ENCODE measurements at places on chromosomes 2 and 18.

DNA sequence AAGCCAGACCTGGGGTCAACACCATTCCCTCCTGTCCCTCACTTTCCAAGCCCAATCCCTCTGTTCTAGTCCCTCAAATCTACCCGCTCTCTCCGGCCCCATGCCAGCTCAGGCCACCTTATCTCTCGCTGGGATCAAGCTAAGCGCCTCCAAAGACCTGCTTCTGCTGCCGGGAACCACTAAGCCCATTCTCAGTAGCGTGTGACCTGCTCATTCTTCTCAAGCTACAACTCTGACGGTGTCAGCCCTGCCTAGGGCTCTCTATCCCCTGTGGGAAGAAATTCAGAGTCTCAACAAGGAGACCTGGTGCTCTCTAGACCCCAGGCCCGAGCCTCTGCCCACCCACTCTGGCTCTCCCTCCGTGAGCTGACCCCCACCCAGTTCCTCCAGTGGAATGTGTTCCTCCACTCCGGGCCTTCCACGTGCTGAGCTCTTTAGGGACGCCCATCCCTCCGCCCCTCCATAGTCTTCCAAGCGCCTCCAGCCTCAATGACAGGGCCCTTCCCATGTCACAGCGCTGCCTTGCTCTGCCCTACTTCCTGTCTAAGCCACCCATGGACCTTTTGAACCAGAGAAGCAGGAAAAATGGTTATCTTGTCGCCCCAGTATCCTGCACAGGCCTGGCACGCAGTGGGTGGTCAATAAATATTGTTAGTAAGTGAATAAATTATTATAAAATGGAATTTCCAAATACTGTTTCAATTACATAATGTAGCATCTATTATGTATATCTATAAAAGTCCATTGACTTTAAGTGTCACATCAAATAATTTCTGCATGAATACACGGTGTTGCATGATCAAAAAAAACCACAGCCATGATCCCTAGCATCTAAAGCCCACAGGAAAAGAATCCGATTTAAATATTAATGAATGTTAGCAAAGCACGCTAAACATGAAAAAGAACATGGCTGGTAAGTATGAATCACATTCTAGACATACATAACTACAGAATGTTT is 127.6 kb downstream of the ZNF516 start:
- no peak for DNase-seq

DNA sequence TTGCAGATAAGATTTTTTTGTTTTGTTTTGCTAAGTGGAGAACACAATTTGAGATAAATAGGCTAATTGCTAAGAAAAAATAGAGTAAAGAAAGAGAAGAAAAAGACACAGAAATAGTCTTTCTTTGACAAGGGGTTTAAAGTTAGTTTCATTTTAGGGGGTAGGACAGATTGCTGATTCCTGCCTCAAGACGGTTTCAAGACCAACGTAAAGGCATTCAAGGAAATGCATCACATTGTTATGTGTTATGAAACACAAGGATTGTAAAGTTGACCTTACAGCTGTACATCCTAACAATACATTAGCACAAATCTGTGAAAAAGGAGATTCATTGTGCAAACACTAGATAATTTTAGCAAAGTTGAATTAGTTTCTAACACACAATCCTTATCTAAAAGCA is 22.7 kb upstream of the ETAA1 start:
- DNase-seq: no peak

DNA sequence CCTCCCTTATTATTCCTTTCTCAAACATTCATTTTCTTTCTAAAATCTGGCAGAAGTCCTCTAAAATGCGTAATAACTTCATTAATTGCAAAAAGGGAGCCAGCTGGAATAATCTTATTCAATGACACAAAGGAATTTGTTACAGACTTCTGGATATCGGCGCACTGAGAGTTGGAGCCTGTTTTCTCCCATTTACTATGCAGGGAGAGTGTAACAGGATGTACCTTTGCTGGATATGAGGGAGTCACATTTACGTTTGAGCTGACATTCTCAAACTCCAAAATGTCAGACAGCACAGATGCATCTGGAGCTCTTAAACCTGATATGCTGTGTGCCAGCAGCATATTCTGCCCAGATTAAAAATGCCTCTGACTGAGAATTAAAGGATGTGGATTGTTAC is 275.3 kb downstream of the TMX3 start:
- no peak for DNase-seq

DNA sequence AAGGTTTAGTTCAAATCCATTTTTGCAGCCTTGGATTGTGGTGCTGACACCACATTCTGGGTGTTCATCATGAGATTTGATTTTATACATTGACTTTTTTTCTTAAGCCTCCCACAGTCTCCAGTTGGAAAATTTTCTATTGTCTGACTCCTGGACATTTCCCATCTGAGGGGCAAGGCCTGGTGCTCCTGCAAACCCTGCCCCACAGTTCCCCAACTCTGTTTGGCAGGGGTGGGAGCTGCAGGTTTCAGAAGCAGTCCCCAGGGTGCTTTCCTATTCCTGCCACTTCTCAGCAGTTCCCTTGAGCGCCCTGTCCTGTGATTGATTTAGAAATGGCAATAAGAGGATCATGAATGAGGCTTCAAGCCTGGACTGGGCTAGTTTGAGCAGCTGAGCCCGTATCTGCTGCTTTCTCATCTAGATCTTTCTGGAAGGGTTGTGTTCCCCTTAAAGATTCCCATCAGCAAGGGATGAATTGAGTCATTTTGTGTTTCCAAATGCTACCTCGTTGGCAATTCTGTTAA is 77.0 kb downstream of the CIB4 start:
- DNase-seq: no peak

DNA sequence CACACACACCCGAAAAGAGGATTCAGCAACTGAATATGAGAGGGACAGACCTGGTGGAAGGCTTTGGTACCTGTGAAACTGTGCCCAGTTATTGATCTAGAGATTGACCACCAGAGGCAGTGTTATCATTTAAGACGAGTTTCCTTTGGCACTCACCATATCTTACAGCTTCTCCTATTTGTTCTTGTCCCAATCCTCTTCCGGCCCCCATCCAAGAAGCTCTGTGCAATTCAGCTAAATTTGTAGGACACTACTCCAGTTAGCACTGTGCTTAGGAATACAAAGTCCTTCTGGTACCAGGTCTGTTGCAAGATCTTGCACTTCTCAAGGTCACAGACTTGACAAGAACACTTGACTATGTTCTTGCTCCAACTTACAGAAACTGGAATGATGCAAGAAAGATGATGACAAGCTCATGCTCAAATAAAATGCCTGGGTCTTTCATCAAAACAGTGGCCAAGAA is 177.7 kb downstream of the TMEM247 start:
- no peak for DNase-seq

GRCh38 chr2:111924617-111925107 is 26.3 kb downstream of the MERTK start:
- DNase-seq: no peak

GRCh38 chr18:27057519-27058234 is 127.4 kb downstream of the CHST9 start:
- no peak for DNase-seq

- DNase-seq: no peak
Observed at GRCh38 chr2:157363612-157364101, 38.0 kb upstream of the ERMN start.

DNA sequence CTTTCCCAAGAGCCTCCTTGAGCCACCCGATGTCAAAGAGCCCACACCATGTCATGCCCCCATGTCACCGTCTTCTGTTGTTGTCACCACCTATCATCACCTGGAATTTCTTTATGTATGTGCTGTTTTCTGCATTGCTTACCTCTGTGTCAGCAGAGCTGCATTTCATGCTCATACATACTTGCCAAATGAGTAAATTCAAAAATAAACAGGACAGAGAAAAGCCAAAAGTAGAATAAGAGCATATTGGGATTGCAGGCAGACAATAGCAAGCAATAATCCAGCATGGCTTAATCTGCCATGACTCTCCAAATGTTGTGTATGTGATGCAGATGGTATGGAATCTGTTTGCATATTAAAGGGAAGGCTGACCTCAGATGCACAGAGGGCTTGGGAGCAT is 15.3 kb upstream of the RGPD4 start:
- no peak for DNase-seq

- DNase-seq: no peak
Observed at GRCh38 chr2:28801726-28802125, 8.9 kb upstream of the SPDYA start.

GRCh38 chr2:12750166-12750905 is 33.6 kb downstream of the TRIB2 start:
- DNase-seq: no peak

GRCh38 chr2:12734914-12735654 is 18.3 kb downstream of the TRIB2 start:
- DNase-seq: no peak

DNA sequence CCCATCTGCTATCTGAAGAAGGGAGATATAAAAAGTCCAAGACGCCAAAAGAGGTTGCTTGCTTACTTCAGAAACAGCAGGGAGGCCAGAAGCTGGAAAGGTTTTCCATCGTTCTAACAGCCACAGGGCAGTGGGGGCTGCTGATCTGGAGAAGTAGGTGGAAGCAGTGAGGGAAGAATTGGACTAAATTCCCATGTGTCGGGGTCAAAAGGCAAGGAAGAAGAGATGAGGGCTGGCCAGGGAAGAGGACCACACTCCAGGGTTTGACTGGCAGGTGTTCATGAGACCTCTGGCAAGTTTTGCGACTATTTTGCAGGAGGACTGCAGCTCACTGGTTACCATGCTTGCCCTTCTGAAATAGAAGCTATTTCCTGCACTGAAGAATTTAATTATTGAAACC is 91.0 kb downstream of the SCG2 start:
- DNase-seq: no peak

GRCh38 chr2:186841940-186842339 is 7.0 kb downstream of the ZSWIM2 start:
- DNase-seq: no peak

- DNase-seq: no peak
Observed at GRCh38 chr2:24354957-24355356, 5.4 kb downstream of the ITSN2 start.

GRCh38 chr2:149271575-149271974 is 58.8 kb upstream of the LYPD6 start:
- DNase-seq: no peak

GRCh38 chr2:52429171-52429570 is 1338.4 kb upstream of the CHAC2 start:
- no peak for DNase-seq

DNA sequence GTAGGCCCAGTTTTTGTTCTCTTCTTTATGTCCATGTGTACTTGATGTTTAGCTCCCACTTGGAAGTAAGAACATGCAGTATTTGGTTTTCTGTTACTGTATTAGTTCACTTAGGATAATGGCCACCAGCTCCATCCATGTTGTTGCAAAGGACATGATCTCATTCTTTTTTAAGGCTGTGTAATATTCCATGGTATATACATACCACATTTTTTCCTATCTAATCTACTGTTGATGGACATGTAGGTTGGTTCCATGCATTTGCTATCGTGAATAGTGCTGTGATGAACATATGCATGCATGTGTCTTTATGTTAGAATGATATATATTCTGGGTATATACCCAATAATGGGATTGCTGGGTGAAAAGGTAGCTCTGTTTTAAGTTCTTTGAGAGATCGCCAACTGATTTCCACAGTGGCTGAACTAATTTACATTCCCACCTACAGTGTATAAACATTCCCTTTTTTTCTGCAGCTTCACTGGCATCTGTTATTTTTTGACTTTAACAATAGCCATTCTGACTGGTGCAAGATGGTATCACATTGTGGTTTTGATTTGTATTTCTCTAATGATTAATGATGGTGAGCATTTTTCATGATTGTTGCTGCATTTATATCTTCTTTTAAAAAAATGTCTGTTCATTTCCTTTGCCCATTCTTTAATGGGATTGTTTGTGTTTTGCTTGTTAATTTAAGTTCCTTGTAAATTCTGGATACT is 22.9 kb downstream of the LTBP1 start:
- DNase-seq: no peak

- no peak for DNase-seq
Observed at GRCh38 chr18:33577685-33578517, at the start of gene ASXL3. Gene ASXL3 (plus strand): TSS chr18:33578219. CDS start chr18:33578632, 413 bp downstream.

DNA sequence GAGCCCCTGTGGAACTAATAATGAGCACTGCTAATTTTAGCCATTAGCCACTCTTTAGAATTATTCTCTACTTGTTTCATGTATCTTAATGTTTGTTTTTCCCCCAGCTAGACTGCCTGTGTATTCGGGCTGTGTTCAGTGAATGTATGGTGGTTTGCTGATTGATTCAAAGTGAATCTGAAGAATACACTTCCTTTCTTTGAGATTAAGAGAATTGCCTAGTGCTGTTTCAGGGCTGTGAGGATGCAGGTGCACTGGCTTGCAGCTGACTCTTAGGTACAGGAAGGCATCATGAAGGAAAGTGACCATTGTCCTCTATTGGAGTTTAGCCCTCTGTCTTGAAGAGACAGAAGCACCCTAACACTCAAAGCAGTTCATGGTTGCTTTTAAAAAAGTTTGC is 138.7 kb downstream of the CERS6 start:
- DNase-seq: no peak

- DNase-seq: no peak
Observed at GRCh38 chr2:189865826-189866225, 81.6 kb downstream of the PMS1 start.

- DNase-seq: no peak
Observed at GRCh38 chr2:46286715-46287114, 10.5 kb upstream of the EPAS1 start.

GRCh38 chr18:77168811-77169311 is 36.3 kb upstream of the MBP start:
- no peak for DNase-seq

DNA sequence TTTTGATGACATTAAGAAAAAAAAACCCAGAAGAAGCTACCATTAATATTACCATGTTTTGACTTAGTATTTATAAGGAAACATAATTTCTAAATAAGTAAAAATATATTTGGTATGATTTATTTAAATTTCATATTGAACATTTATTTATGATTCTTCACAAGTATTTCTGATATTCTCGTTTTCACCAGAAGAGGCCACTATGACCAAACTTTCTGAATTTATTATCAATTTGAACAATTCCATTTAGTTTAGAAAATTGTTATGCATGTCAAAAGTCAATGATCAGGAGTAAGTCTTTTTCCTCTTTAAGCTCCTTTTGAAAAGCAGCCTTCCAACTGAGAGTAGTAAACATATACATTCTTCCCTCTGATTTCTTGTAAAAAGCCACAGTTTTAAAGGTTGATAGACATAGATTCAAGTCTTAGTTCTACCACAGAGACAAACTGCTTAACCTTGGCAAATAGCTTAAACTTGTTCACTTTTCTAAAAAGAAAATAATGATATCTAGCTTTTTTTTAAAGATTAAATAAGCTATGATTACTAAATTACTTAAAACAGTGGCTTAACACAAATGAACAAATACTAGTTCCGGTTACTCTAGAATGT is 329.9 kb downstream of the TRIB2 start:
- no peak for DNase-seq
